ENCODE measurements at places on chromosomes 16 and 17.

DNA sequence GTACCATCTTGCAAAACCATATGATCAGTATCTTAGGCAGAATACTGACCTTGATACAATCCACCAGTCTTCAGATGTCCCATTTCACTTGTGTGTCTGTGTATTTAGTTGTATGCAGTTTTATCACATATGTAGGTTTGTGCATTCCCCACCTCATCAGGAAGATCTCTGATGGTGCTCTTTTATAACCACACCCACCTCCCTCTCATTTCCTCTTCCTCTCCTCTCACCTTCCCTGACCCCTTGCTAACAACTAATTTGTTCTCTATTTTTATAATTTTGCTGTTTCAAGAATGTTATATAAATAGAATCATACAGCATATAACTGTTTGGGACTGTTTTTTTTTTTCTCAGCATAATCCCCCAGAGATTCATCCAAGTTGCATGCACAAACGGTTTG is 52.0 kb upstream of the ACSM2B start:
- DNase-seq = no peak

DNA sequence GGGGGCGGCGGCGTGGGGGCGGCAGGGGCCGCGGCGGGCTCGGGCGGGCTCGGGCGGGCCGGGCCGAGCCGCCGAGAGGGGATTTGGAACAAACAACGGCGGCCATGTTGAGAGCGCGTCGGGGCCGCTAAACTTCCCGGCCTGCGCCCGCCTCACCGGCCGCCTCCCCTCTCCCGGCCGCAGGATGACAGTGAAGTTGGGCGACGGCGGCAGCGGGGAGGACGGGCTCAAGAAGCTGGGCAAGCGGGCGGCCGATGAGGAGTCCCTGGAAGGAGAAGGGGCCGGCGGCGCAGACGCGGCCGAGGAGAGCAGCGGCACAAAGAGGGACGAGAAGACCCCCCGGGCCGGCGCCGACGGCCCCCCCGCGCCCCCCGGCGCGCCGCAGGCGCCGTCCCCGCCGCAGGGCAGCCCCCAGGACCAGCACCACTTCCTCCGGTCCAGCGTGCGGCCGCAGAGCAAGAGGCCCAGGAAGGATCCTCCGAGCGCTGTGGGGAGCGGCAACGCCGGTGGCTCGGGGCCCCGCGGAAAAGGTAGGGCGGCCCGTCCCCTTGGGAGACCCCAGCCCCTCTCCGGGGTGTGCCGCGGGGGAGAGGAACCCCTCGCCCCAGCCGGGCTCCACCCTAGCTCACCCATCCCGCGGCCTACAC is 2.4 kb downstream of the CRAMP1 start:
- DNase-seq = no peak

DNA sequence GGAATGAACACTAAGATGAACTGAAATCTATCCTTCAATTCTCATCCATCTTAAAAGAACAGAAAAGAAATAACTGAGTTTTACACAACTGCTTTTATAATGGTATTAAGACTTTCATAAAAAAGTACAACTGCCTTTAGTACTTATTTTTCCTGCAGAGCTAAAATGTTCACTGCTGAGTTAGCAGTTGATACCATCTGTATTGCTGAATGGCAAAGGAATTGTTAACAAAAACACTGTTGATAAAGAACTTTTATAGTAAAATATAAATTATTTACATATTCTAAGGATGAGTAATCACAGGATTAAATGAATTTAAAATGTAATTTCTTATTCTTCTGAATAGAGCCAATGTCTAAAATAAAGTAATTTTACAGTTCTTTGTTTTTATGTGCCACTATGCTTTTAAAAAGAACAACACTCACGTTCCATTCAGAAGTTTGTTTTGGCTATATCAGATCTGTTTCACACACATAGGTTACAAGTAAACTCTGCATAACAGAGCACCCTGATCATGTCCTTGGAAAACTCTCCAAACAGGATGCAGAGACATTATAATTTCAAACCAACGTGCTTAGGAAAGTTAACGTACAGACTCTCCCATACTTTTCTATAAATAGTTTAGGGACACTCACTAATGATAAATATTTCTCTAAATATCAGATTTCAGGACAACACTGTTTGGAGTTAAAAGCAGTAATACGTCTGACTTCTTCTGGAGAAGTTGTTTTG is 151.1 kb downstream of the ITFG1 start:
- no peak for DNase-seq

- DNase-seq = no peak
These were observed 208.9 kb downstream of the SHISA9 start for GRCh38 chr16:13110124-13110796.

DNA sequence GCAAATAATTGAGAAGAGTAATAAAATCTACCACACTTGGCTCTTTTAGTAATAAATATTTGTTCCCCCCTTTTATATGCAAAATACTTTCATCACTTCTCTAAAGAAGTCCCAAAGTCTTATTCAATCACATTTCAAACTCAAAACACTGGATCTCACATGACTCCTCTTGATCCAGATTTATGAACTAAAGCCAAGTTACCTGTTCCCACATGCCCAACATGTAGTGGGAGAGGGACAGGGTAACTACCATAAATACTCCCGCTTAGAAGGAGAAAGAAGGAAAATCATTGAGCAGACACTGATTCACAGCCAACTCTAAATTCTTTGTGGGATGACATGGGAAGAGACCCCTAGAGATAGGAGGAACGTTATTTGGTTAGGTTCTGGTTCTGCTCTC is 64.9 kb upstream of the PMFBP1 start:
- no peak for DNase-seq

- DNase-seq = no peak
These were observed 7.2 kb downstream of the SLC16A5 start for GRCh38 chr17:75094871-75095399.

Measured in stimulated activated CD8-positive, alpha-beta memory T cell treated with anti-CD3 and anti-CD28 coated beads, Interleukin-2, amount 100 ng/mL, for 48 hours (primary cell).